ENCODE measurements at places on chromosomes 7 and 10. TPM values are rescaled to one million over a fixed set of nuclear protein-coding genes. Genes with fewer than 3 reads are reported as not detected.
A peak's percentile ranks its signal among the peaks of the same experiment; 100 is the strongest.

DNA sequence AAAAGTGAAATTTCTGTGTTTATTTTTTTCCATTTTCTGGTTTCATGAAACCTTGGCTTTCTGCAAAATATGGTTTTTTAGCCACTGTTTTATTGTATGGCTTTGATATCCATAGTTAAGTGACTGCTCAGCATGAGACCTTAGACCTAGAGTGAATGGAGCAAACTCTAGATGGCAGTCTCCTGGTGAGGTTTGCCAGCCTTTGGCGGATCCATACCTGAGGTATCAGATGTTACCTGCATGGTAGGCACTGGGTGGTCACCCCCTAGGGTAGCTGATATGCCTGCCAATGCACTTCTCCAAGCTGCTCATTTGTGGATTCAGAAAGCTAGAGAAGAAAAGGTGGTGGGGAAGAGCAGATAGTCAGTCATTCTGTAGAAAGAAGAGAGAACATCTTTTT is 17.4 kb upstream of the FZD8 start:
- DNase-seq, result no peak

DNA sequence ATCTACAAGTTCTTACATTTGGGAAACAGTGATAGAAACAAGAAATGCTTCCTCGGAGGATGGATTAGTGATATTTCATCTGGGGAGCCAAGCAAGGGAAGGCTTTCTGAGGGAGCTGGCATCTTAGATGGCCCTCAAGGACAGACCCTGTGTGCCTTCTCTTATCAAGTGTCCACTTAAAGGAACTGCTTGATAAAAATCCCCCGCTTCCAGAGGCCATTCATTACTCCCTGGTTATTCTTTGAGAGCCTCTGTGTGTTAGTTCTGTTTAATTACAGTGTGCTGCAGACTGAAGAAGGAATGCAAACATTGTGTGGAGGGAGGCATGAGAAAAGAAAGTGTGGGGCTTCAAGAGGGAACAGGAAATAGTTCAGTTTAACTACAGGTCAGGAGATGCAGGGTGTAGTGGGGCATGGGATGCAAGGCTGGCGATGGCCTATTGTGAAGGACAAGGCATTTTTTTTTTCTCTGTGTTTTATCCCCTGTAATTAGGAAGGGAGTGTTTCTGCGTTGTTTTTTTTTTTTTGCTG is 145.4 kb downstream of the SNX10 start:
- no peak for DNase-seq

DNA sequence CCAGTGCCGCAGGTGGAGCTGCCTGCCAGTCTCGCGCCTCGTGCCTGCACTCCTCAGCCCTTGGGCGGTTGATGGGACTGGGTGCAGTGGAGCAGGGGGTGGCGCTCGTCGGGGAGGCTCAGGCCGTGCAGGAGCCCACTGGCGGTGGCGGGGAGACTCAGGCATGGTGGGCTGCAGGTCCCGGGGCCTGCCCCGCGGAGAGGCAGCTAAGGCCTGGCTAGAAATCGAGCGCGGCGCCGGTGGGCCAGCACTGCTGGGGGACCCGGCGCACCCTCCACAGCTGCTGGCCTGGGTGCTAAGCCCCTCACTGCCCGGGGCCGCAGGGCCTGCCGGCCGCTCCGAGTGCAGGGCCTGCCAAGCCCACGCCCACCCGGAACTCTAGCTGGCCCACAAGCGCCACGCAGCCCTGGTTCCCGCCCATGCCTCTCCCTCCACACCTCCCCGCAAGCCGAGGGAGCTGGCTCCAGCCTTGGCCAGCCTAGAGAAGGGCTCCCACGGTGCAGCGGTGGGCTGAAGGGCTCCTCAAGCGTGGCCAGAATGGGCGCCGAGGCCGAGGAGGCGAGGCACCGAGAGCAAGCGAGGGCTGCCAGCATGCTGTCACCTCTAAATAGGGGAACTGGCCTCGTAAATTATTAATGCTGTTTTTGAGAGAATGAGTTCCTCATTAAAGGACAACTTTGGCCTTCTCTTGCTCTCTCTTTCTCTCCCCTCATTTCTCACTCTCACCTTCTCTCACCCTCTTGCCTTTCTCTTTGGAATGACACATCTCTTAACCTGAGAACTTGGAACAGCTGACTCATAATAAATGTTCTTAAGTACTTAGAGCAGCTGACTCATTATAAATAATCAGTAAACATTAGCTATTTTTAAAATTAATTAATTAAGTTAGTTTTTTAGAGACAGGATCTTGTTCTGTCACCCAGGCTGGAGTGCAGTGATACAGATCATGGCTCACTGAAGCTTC is 4.9 kb downstream of the ACADSB start:
- DNase-seq, result peak; percentile 57

Gene SH2B2
- total RNA-seq, result 13.6 TPM

DNA sequence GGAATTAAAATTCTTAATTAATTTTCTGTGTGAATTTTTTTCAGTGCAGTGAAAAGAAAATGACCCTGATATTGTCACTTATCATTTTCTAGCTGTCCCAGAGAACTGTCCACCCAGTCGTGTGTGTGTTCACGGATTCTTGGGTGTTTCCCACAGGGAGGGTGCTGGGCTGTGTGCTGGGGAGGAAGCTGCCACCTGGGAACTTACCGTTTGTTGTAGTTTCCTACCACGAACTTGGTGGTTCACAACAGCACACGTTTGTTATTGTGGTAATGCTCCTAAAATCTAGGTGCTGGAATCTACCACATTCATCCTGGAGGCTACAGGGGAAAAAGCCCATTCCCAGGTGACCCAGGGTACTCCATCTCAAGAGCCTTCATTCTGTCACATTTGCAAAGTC is 276.1 kb downstream of the GLRX3 start:
- no peak for DNase-seq

Data from epithelial cell of proximal tubule (primary cell).